ENCODE measurements at places on chromosomes 12 and 14.

- no peaks in the 10 kb centered on the region for H3K4me1 ChIP-seq
- no peak for DNase-seq
- H3K4me3 ChIP-seq = no peak overlapping the region
- H3K27ac ChIP-seq = no peak overlapping the region
Measured at GRCh38 chr12:31337952-31338351, 12.0 kb upstream of the SINHCAF start.

- H3K27ac ChIP-seq = no peak overlapping the region
- no peaks in the 10 kb centered on the region for H3K36me3 ChIP-seq
- no peaks in the 10 kb centered on the region for H3K4me1 ChIP-seq
- no peak for DNase-seq
Measured at GRCh38 chr12:13379531-13380188, 183.1 kb downstream of the EMP1 start.

GRCh38 chr12:3681595-3682061 lies 71.3 kb downstream of the CRACR2A start:
- no peak for DNase-seq
- H3K27ac ChIP-seq = no peak overlapping the region
- no peaks in the 10 kb centered on the region for H3K4me1 ChIP-seq
- peaks cover 59% of the 10 kb centered on the region for H3K36me3 ChIP-seq
- H3K27me3 ChIP-seq = no peaks in the 10 kb centered on the region
- no peak overlapping the region for H3K4me3 ChIP-seq

- H3K4me1 ChIP-seq = no peaks in the 10 kb centered on the region
- no peaks in the 10 kb centered on the region for H3K27me3 ChIP-seq
- no peak overlapping the region for H3K27ac ChIP-seq
- no peak for DNase-seq
- no peaks in the 10 kb centered on the region for H3K36me3 ChIP-seq
Measured at GRCh38 chr14:51498411-51499227, 153.1 kb upstream of the FRMD6 start.

DNA sequence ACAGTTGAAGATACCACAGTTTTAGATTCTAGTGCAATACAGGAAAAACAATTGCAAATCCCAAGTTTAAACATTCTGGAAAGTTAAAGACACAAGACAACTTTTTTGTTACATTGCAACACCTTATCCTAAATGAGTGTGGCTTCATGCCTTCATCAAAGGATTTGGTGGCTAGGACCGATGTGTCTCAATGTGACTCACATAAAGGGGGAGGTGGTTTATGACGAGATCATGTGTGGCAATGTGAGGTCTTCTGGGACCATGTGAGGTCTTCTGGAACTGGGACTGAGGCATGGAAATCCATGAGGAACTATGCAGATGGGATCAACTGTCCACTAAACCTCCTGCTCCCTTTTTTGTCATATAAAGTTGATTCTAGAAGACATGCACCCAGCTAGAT lies 166.2 kb downstream of the PAX9 start:
- no peak for DNase-seq
- H3K36me3 ChIP-seq = no peaks in the 10 kb centered on the region
- H3K4me3 ChIP-seq = no peak overlapping the region
- no peaks in the 10 kb centered on the region for H3K4me1 ChIP-seq
- no peaks in the 10 kb centered on the region for H3K27me3 ChIP-seq
- no peak overlapping the region for H3K27ac ChIP-seq

Measured in T-cell (primary cell).